Umbilical cord (tissue), 2 donors: ENCODE measurements at places on chromosomes 5 and 9. TPM values are rescaled to one million over a fixed set of nuclear protein-coding genes. Genes with fewer than 3 reads are reported as not detected.

The LYRM7 gene
- 8.4 TPM for total RNA-seq

The CDH9 gene
- total RNA-seq = 6.5 TPM

The TLX3 gene
- total RNA-seq = not detected

The LIFR gene
- total RNA-seq = 82.3 TPM

The UGT3A2 gene
- not detected for total RNA-seq

The IL9 gene
- not detected for total RNA-seq

The TXNDC8 gene
- total RNA-seq = 5.1 TPM

The TYRP1 gene
- 8.4 TPM for total RNA-seq

The SPAAR gene
- total RNA-seq = 1.4 TPM

The TRIM52 gene
- total RNA-seq = 41.9 TPM

The SHISAL2B gene
- not detected for total RNA-seq

The TTC23L gene
- 0.72 TPM for total RNA-seq

The ARHGEF37 gene
- 3.6 TPM for total RNA-seq

The GDNF gene
- 1.9 TPM for total RNA-seq

The ADRA1B gene
- 0.48 TPM for total RNA-seq
